LoVo (cell line): ENCODE measurements at places on chromosomes 16 and 17.

- DNase-seq: no peak
These were observed 13.2 kb downstream of the UTP4 start for GRCh38 chr16:69145658-69146057.

DNA sequence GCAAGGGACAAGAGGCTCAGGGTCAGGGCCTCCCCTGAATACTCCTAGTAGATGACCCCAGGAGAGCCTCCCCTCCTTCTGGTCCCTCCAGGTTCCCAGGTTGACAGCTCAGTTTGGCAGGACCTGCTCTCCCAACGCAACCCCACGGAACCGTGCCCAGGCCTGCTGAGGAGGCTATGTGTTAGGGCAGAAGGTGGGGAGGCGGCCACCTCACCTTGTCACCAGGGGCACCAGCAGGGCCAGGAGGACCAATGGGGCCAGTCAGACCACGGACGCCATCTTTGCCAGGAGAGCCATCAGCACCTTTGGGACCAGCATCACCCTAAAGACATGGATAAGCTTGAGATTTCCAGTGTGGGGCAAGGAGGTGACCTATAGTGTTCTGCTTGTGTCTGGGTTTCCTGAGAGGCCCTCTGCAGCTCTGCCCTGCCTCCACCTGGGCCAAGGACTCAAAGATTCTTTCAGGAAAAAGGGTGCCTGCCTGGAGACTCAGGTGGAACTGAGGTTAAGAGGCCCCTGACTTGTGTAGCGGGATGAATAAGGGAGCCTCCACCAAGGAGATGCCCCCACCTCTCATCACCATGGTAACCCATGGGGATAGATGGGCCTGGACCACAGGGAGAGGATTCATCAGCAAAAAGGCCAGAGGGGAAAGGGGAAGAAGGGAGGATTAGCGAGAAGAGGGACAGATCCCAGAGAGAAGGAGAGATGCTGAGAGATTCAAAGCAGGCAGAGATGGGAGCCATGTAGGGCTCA lies 10.7 kb downstream of the COL1A1 start:
- DNase-seq: no peak

GRCh38 chr17:36592316-36592715 lies 637 bp downstream of the DHRS11 start:
- peak; percentile 27 for DNase-seq

GRCh38 chr17:11925262-11926021 lies 71.8 kb downstream of the ZNF18 start:
- DNase-seq: no peak

- DNase-seq: no peak
These were observed 190.9 kb downstream of the HS3ST3A1 start for GRCh38 chr17:13410874-13411273.

DNA sequence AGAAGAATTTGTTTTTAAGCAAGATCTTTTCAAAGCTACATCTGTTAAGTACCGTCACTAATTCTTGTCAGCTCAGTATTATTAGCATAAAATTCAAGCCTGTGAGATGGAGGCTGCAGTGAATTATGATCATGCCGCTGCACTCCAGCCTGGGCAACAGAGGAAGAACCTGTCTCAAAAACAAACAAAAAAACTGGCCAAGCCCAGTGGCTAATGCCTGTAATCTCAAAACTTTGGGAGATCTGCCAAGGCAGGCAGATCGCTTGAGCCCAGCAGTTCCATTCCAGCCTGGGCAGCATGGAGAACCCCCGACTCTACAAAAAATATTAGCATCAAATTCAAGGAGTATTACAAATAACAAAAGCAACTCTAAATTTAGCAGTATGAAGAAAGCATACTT lies 88.0 kb downstream of the STXBP4 start:
- DNase-seq: peak; percentile 13

GRCh38 chr16:56743840-56744239 lies 13.9 kb downstream of the NUP93 start:
- DNase-seq: no peak

DNA sequence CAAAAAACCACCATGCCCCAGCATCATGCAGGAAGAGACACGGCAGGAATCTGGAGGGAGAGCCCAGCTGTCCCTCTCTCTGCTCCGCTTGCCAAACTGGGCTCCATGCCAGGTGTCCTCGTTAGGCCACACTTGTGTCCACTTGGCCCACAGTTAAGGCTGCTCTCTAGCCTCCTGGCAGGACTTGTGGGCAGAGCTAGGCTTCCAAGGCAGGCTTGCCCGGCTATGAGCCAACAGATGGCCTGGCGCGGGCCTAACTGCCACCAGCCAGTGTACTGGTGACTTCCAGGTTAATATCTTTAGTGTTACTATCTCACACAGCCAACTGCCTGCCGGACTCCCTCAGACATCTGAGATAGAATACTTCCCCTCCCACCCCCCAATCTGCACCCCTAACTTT lies 10.6 kb downstream of the ATP6V0D1 start:
- no peak for DNase-seq

DNA sequence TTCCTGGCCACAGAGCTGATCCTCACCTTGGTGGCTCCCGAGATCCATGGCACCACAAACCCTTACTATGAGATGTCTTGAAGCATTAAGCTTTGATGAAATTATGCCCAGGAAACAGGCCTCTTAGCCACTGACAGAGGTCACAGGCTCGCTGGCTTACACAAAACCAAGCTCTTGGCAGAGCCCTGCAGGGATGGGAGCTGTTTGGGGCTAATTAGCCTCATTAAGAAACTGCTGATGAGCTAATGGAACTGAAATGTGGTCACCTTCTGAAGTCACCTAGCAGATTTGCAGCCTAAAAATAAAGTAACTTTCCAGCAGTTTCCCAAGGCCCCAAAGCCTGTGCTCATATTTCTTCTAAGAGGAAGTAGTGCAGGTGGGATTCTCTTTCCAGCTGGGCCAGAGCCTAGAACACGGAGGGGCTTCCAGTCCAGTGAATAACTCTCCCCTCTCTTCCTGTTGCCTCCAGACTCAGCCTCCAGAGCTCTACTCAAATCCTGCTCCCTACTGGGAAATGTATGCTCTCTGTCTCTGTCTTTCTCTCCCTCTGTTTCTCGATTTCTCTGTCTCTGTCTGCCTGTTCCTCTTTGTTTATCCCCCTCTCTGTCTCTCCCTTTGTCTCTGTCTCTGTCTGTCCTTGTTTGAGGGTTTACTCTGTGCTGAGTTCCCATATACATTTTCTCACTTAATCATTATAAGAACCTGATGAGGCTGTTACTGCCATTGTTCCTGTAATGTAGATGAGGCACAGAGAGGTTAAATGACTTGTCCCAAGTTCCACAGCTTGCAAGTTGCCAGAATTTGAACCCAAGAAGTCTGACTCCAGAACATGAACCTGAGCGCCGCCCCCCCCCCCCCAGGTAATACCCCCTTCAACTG lies 338.9 kb downstream of the CA10 start:
- no peak for DNase-seq

DNA sequence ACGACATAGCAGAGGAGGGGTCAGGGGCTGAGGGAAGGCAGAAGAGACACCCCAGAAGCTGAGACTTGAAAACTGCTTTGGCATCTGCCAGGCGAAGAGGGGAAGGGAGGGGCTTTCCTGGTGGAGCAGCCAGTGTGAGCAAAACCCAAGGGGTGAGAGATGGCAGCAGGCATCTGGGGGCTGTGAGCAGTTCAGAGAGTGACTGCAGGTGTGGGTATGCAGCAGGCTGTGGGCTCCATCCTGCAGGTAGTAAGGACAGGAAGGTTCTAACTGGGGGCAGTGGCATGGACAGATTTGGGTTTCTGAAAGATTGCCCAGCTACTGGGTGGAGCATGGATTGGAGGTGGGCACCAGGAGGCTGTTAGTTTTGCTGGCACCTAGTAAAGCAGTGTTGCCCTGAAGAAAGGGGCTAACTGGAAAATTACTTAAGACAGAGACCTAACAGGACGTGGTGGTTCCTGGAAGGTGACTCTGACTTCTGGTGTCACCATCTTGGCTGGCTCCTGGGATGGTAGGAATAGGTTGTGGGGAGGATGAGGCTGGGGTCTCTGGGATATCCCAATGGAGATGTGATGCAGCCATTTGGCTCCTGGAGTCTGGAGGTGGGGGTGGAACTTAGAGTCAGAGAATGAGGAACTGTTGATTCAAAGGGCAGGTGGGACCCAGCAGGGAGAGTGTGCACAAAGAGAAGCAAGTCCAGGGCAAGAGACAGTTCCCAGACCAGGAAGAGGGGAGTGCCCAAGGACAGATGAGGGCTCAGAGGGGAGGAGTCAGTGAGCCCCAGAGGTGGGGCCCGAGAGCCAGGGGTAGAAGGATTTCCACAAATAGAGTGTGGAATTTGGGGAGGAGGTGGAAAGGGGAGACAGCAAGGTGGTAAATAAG lies 11.2 kb downstream of the BCL7C start:
- no peak for DNase-seq

DNA sequence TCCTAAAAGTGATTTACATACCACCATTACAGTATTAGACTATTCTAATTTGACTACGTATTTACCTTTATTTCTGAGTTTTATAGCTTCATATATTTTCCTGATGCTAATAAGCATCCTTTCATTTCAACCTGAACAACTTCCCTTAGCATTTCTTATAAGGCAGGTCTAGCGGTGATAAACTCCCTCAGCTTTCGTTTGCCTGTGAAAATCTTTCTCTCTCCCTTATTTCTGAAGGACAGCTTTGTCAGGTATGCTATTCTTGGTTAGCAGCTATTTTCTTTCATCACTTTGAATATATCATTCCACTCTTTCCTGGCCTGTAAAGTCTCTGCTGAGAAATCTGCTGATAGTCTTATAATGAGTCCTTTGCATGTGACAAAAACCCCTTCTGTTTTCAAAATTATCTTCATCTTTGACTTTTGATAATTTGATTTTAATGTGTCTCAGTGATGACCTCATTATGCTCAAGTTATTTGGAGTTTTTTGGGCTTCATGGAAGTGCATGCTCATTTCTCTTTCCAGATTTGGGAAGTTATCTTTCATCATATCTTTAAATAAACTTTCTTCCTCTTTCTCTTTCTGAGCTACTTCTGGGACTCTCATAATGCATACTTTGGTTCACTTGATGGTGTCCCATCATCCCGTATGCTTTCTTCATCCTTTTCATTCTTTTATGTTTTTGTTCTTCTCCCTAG lies 285.4 kb upstream of the PMFBP1 start:
- DNase-seq: no peak

DNA sequence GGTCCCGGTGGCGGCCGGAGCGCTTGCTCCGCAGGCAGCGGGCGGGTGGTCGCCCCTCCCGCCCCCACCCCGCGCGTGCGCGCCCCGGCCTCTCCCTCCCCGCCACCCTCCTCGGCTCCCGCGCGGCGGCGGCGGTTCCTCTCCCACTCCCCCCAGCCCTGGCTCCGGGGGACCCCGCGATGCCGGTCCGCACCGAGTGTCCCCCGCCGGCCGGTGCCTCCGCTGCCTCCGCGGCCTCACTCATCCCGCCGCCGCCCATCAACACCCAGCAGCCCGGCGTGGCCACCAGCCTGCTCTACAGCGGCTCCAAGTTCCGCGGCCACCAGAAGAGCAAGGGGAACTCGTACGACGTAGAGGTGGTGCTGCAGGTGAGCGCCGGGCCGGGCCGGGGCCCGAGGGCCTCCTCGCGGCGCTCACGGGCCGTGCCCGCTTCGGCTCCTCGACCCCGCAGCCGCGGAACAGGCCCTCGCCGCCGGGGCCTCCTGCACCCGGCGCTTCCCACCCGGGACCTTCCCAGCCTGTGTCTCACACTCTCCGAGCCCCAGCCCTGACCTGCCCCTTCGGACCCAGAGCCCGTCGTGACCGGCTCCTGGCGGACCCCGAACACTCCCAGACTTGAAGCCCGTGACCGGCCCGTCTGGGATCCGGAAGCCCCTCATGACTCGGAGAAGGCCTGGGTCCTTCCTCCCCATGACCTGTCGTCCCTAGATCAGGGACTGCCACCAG lies 490 bp downstream of the GID4 start:
- peak; percentile 21 for DNase-seq

- DNase-seq: no peak
These were observed 561 bp downstream of the AXIN1 start for GRCh38 chr16:351804-352520.

- no peak for DNase-seq
These were observed 23.3 kb downstream of the QPRT start for GRCh38 chr16:29702269-29702668.

DNA sequence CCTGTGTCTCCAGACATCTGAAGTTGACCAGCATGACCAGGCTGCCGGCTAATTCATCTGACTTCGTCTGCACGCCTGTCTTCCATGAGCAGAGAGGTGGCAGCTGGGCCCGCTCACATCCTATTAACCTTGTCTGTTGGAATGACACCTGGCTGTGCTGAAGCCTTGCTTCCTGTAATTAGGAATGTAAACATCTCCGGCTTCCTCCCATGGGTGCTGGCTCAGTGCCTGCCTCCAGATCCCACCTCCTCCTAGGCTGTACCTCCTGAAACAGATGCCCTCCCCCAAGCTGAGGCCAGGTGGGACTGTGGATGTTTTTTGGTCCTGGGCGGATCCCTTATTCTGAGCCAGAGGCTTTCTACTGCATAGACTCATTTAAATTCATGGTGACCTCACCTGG lies 296.3 kb downstream of the HS3ST4 start:
- DNase-seq: no peak

GRCh38 chr16:53632526-53632925 lies 71.1 kb downstream of the RPGRIP1L start:
- no peak for DNase-seq

GRCh38 chr17:78842881-78843565 lies 2.4 kb upstream of the USP36 start:
- DNase-seq: peak; percentile 26

GRCh38 chr17:41803049-41804020 lies 8.4 kb downstream of the P3H4 start:
- DNase-seq: no peak

DNA sequence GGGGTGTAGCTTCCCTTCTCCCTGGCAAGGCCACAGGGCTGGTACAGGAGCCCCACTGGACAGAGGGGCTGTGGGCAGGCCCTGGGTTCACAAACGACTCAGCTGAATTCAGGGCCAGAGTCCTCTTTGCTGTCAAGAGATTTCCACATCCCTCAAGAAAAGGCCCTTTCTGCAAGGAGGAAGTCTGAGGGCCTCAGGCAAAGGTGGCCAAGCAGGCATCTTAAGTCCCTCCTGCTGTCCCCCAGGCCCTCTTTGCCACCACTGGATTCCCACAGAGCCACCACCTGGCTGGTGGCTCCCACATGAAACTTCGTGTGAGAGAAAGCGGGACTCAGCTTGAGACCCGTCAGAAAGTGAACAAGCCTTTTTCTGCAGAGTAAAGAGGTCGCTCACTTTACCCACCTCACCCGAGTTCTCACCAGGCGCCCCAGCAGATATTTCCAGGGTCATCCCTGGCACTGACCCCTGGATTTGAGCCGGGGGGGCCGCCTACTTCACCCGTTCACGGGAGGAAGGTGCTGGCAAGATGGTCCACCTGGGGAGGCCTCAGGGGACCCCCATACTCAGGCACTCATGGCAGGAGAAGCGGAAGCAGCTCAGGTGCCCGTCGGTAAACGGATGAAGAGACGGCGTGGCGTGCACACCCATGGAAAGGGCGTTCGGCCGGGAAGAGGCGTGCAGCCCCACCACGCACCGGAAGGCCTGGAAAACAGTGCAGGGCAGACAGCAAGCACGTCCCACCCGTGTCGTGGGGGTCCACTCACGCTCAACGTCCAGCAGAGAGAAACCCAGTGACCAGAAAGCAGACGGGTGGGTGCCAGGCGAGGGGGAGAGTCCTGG lies 3.6 kb downstream of the RNF166 start:
- no peak for DNase-seq

- no peak for DNase-seq
These were observed 239.1 kb upstream of the CNTNAP4 start for GRCh38 chr16:76038097-76038496.

GRCh38 chr17:13460261-13461000 lies 141.3 kb downstream of the HS3ST3A1 start:
- DNase-seq: no peak
